ENCODE measurements at places on chromosomes 2 and 18.
A peak's percentile ranks its signal among the peaks of the same experiment; 100 is the strongest.

DNA sequence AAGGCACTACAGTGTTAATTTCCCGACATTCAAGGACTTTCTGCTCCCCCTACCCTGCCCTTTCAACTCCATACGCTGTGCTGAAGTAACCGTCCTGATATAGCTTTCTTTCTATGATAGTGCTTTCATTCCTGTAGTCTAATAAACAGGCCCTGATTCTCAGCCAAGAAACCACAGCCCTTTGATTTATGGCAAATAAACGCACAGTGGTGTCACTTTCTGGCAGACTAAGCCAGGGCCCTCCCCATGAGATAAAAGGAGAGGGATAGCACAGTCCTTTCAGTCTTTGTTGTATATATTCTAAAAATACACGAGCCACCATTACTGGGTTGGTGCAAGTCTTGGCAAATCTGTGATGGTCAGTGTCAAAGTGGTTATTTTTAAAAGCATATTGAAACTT, 291.2 kb downstream of the ALPK2 start:
- no peak for DNase-seq

DNA sequence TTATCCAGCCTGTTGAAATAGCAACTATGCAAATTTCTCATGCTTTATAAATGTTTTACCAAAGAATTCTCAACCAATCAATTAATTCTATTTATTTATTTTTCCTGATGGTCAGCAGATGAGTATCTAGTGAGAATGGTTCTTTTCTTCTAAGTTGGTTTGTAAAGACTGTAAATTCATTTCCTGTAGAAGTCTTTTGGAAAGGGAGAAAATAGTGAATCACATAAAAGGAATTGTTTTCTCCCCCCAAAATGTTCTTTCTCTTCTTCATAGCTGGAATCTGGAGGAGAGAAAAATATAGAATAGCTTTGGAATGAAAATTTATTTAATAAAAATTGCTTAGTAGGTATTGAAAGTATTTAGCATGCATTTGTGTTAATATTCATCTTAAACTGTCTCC, 836.1 kb upstream of the ZEB2 start:
- no peak for DNase-seq

GRCh38 chr2:225416616-225417367, 17.3 kb downstream of the NYAP2 start:
- no peak for DNase-seq

DNA sequence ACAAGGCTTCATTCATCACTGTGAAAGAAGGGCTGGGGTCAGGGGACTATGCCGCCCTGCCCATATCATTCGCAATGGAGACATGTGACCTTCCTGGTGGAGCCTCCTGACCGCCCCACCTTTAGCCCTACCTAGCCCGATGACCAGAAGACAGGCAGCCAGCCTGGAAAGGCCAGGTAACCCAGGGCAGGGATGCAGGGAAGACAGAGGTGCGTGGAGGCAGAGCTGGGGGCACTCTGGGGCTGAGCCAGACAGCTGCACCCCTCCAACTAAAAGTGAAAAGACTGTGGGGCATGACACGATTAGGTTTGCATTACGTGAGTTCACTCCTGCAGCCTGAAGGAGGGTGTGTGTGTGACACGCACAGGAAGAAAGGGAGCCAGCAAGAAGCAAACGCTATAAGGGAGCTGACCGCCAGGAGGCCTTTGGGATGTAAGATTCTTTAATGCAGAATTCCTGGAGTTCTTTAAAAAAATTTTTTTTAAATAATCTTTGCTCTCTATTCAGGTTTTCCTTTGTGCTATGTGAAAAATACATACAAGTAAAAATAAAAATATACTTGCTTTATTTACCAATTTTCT, 3.7 kb upstream of the HES6 start:
- no peak for DNase-seq

DNA sequence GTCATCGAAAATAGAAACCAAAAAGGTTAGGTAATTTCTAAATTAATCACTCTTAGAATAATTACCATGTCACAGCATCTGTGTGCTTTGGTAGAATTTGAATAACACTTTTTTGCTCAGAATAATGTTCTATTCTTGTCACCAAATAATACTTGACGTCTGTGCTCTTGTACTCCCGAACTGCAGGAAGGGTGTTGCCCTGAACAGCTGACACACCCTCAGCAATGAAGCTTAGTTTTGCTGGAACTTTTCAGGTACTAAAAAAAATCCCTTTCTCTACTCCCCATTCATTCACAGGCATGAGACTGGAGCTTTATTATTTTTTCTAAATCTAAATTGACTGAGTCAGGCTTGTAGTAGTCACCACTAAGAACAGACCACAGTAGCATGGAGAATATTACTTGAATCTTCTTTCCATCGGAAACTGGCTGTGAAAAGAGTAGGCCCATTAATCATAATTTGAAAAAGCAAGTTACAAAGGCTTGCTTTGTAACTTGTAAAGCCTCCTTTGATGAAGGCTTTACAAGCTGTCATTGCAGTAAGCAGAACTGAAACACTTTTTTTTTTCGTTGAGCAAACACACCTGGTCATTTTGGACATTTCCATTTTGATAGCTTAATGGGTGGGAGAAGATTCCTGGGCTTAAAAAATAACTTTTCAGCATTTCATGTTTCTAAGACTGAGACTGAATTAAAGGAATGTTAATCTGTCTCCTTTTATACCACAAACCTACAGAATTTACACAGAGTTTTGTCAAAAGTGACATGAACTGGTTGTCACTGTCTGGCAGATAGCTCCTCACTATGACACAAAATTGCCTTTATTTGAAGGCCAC, 70.3 kb upstream of the PELI1 start:
- DNase-seq, result peak; percentile 62

- DNase-seq, result no peak
Measured at GRCh38 chr2:157809212-157809611, 66.9 kb downstream of the ACVR1 start.

DNA sequence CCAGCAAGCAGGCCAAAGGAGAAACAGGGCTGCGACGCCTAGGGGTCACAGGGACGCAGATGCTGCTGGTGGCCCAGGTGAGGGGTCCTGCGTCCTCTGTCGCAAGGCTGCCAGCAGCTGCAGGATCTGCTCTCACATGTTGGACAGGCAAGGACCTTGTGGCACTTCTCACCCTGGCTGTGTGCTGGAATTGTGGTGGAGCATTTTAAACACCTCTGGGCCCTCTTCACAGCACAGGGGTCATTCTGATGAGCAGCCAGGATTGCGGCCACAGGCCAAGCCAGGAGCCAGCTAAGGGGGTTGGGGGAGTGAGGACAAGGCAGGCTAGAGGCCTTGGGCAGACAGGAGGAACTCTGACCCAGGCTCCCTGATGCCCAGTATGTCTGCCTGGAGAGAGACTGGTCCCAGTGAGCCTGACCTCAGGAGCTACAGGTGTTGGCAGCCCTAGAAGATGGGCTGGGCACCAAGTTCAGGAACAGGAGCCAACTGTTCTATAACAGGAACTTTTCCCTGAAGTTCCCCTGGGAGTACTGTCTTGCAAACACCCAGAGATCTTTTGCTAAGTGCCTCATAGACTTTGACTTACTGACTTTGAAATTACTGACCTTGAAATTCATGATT, 40.2 kb downstream of the EFR3B start:
- DNase-seq, result no peak

DNA sequence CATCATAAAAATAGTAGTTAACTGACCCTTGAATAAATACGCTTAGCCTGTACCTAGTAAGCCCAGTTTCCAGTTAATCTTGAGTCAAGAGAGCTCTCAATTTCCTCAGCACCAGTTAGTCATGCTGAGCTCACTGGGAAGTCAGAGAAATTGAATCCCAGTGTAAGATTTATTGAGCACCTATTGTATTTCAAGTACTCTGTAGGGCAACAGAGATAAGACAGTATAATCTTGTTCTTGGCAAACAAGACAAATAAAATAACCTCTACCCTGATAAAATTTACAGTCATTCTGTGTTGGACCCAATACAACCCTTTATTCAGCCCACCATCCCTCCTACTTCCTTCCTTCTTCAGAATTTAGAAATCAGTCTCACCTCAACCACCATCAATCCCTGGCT, 71.9 kb upstream of the NRP2 start:
- no peak for DNase-seq

- DNase-seq, result no peak
Measured at GRCh38 chr2:236776206-236776605, 206.6 kb downstream of the ACKR3 start.

DNA sequence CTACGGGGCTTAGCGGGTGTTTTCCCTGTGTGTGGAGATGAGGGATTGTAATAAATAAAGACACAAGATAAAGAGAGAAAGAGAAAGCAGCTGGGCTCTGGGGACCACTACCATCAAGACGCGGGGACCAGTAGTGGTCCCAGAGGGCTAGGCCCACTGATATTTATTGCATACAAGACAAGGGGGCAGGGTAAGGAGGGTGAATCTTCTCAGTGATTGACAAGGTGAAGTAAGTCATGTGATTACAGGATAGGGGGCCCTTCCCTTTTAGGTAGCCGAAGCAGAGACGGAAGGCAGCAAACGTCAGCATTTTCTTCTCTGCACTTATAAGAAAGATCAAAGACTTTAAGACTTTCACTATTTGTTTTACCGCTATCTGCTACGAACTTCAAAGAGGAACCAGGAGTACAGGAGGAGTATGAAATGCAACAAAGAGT, 4.5 kb upstream of the GAL3ST2 start:
- peak; percentile 20 for DNase-seq
